ENCODE measurements at places on chromosomes 16 and 17. TPM values are rescaled to one million over a fixed set of nuclear protein-coding genes. Genes with fewer than 3 reads are reported as not detected.

SPNS2 gene
- total RNA-seq, result 12.2 TPM

GRIN2C gene
- 0.29 TPM for total RNA-seq

CD79B gene
- total RNA-seq, result not detected

RNF222 gene
- total RNA-seq, result not detected

CD300LB gene
- not detected for total RNA-seq

CRYBA1 gene
- total RNA-seq, result not detected

PRR35 gene
- total RNA-seq, result not detected

DNA sequence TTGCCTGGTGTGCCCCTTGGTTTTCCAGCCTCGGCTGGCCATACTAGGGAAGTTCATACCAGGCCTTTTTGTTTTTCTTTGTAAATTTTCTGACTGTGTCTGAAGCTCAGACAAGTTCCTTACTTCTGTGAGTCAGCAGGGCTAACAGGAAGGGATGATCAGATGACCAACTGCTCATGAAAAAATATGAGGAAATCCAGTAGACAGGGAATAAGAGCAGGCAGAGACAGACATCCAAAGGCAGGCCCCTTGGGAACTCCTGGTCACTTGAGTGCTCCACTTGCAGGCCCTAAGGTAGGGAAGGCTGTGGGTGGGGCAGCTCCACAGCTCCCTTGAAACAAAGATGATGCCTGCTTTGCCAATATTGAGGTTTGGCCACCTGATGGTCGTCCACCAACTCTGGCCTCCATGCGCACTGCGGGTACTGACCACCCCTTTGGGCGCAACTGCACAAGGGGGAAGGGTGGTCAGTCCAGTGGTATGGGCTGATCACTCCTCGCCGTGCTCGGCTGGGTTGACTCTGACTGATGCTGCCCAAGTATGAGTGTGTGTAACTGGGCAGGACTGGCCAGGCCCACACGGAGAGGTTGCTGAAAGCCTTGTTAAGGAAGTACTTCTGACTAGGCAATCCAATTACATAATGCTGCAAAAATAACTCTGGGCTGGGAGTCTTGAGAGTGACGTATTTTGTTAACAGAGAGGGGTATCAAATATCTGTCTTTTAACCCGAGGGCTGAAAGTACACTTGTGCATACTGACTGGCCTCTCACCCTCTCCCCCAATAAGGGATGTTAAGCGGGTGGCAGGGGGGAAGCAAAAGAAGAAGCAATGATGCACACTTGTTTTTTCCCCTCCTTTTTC, 20.8 kb upstream of the ZFHX3 start:
- no peak for DNase-seq

- no peak for DNase-seq
Measured at GRCh38 chr17:10735821-10736220, 6.0 kb upstream of the TMEM220 start.

DNA sequence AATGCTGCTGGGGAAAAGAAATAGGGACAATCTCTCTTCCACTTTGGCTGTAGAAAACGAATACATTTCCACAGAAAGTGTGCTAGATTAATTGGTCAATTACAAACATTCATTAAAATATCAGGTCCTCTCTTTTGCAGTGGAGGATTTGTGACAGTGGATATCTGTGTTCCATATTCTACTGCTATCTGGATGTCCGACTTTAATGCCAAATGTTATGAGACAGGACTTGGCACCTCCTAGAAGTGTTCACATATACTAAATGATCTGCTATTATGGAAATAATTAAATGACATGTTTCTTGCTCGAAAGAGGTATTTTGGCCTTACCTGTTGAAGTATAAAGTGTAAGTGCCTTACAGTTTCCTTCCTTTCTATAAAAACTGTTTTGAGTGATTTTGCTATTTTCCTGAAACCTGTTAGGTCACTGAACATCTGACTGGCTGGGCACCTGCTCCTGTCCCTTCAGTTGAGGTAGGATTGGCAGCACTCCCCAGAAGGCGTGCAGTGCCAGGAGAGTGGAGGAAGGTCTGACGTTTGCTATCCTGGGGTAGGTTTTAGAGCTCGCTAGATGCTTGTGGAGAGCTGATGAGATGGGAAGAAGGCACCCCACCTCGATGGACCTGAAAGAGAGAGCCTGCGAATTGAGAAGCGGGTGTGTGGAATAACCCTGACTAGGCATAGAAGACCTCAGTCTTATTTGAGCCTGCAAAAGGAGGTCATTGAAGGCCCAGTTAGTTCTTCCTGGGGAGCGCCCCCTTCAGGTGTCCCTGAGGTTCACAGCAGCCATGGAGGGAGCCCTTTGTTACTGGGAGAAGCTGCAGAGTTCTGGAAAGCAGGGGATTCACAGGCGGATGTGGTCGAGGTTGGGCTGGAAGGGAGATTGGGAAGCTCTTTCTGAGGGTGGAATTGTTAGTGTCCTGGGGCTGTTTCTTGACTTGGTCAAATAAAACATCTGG, 159.4 kb upstream of the ZNF267 start:
- no peak for DNase-seq

GRCh38 chr16:73216932-73217331, 169.0 kb upstream of the ZFHX3 start:
- DNase-seq, result no peak

Data from mesothelial cell of epicardium (in vitro differentiated cells).